GM04503 (cell line): ENCODE measurements at places on chromosomes 6 and 20.
A peak's percentile ranks its signal among the peaks of the same experiment; 100 is the strongest.

DNA sequence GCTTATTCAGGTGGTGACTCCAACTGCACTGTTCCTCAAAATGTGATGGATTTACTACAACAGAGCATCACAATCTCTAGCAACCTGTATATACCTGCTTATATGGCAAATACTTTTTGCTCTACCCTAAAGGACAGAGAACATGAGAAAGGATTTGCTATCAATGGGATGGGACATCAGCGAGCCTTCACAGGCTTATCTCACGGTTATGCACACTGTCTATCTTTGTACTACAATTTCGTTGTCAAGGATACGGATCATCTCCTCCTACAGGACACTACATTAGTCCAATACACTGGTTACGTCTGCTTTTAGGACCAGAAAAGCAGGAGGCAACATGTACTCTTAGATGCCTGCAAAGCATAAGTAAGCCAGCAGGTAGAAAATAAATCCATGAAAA, 34.2 kb downstream of the STX7 start:
- DNase-seq: no peak

GRCh38 chr6:33415831-33416230, 2.1 kb downstream of the CUTA start:
- DNase-seq: no peak

DNA sequence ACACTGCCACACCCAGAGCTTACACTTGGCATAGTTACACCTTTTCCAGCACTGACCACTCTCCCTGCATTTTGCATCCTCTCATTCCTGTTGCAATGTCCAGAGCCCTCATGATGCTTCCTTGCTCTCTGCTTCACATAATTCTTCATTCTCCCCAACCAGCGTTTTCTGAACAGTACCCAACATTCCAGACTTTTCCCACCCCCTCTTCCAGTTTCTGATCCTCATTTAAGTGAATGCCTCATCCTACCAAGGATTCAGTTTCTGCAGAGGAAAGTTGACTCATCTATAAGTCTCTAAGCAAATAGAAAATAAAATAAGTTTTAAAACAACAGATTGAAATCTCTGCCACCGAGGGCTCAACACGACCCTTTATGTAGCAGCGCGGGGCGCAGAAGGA, 321.3 kb upstream of the TCF21 start:
- no peak for DNase-seq

DNA sequence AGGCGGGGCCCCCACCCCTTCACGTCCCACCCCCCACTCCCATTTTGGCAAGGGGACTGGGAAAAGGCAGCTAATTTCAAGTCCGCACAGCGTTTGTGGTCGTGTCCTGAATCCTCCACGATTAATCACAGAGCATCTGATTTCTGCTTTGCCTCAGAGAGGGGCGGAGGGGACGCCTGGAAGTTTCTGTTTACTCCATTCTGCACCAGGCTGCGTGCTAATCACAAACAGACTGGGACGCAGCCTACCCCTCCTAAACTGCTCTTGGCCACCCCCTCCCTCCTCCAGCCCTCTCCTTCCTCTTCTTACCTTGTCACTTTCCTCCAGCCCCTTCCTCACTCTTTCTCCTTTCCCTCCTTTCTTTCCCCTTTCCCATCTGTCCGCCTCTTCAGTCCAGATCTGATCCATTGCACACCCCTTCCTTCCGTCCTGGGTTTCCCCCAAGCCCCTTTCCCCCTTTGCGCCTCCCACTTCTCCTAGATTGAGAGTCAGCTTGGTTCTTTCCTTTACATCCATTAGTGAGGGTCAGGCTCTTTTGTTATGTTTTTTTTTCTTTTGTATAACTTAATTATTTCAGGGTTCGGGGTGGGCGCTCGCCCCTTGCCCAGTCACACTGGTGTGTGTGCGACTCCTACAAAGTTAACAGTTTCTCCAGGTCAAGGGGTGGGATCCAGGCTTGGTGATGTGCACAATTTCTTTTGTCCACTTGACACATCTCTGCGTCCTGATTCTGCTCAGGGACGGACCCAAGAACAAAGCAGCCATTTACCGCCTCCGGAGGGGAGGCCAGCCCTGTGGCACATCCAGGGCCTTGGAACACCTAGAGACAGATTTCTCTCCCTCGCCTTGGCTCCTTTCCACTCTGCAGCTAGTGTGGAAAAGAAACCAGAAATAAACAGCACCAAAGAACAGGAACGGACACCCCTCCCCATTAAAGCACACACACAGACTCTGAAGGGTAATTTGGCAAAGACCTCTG, 520 bp upstream of the RIPOR3 start:
- no peak for DNase-seq

- DNase-seq: no peak
Measured at GRCh38 chr6:29627755-29628418, 5.1 kb downstream of the GABBR1 start.

DNA sequence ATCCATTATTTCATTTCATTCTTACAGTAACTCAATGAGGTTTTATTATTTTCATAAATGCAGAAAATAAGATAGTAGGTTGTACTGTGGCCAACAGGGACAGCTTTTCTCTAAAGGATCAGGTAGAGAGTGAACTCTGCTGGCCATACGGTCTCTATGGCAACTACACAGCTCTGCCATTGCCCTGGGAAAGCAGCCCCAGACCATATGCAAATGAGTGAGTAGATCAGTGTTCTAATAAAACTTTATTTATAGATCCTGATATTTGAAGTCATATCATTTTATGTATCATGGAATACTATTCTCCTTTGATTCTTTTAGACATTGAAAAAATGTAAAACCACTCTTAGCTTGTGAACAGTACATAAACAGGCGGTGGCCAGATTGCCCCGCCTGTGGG, 192.5 kb upstream of the RREB1 start:
- DNase-seq: no peak

GRCh38 chr6:52667572-52667971, 3.3 kb upstream of the TMEM14A start:
- no peak for DNase-seq

GRCh38 chr6:40500227-40500626, 86.9 kb downstream of the LRFN2 start:
- no peak for DNase-seq

- no peak for DNase-seq
Measured at GRCh38 chr6:3499603-3500002, 42.8 kb upstream of the SLC22A23 start.

DNA sequence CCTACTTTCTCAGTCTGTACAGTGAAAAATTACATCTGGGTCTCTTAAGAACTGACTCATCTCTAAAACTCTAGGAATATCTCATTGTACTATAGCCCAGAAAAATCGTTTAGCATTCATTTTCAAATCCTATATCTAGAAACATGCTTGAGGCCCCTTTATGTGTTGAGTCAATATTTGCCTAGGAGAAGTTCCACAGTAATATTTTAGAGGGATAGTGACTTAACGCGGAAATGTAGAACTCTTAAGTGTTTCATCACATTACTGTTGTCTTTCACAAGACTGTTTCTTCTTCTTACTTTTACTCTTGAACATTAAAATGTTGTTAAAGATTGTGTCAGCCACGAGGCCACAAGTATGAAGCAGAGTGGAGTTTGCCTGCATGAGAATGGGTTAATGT, 23.0 kb upstream of the MYLIP start:
- DNase-seq: peak; percentile 30

DNA sequence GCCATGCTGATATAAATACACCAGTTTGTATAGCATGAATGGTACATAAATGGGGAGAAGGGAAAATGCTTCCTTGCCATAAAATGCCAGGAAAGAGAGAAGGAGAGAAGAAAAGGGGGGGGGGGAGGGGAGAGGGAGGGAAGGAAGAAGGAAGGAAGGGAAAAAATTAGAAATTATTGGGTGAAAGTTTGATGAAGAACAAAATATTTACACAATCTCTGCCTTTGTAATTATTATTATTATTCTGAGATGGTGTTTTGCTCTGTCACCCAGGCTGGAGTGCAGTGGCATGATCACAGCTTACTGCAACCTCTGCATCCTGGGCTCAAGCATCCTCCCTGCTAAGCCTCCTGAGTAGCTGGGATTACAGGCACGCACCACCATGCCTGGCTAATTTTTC, 10.2 kb upstream of the ZDHHC14 start:
- no peak for DNase-seq

DNA sequence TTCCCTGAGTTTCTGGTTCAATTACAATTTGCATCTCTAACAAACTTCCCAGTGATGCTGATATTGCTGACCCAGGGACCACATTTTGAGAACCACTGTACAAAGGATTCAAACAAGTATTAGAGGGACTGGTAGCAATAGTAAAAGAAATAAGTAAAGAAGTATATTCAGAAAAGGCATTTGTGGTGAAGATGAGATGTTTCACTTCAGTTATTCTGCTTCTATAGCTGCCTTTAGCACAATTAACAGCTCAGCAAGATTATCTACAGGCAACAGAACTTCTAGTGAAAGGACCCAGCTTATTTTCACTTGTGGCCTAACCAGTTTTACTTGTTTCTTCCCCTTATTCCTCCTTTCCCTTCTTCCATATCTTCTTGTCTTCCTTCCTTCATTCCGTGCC, 149.4 kb downstream of the PHF3 start:
- no peak for DNase-seq

DNA sequence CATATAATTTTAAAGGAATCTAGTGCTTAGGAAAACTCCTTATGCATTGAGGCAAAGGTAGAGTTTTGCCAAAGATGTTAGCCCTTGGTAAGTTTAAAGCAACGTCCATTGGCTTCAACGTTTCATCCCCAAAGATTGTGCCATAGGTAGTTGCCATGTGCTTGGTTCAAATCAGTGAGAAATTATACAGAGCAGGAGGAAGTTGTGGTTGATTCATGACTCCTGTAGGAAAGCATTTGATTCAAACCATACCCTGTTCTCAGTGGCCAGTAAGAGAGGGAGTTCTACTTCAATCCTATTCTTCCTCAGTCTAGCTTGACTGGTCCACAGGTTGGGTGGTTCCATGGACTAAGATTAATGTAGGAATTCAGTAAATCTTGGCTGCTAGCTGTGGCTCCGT, 535.6 kb downstream of the QKI start:
- DNase-seq: no peak

DNA sequence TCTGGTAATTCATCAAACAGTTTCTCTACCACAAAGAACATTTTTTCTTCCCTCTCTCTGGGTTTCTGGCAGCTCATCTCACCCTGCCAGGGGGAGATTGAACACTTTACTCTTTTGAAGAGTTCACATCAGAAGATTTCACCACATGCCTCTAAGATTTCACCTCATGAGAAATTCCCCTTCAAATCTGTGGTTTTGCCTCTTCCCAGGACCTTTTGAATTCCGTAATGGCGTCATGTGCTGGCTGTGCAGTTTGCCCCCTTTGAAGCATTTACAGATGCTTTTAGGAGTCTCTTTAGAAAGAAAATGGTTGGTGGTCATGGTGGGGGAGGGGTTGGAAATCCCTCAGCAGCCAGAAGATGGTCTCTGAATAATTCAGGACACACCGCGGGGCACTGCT, 486.1 kb downstream of the QKI start:
- DNase-seq: no peak
